Stimulated activated CD4-positive, alpha-beta T cell treated with anti-CD3 and anti-CD28 coated beads, TNF-alpha, amount 100 ng/mL, for 24 hours (primary cell): ENCODE measurements at places on chromosomes 16 and 17.

DNA sequence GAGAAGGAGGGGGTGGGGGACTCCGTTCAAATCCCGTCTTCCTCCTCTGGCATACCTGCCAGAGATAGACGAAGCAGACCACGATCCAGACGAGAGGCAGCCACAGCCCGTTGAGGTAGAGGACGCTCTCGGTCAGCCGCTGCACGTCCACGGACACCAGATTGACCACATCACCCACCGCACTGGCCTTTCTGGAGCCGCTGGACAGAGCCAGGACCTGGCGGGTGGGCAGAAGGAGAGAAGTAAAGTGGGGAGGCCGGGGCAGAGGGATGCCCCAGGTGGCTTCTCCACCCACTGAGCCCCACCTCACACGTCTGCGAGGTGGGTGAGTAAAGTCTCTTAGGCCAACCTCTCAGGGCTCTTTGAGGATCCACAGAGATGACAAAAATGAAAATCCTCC lies 25.3 kb downstream of the ABCC6 start:
- no peak for DNase-seq

GRCh38 chr17:8310601-8311123 lies 621 bp downstream of the ARHGEF15 start:
- no peak for DNase-seq

DNA sequence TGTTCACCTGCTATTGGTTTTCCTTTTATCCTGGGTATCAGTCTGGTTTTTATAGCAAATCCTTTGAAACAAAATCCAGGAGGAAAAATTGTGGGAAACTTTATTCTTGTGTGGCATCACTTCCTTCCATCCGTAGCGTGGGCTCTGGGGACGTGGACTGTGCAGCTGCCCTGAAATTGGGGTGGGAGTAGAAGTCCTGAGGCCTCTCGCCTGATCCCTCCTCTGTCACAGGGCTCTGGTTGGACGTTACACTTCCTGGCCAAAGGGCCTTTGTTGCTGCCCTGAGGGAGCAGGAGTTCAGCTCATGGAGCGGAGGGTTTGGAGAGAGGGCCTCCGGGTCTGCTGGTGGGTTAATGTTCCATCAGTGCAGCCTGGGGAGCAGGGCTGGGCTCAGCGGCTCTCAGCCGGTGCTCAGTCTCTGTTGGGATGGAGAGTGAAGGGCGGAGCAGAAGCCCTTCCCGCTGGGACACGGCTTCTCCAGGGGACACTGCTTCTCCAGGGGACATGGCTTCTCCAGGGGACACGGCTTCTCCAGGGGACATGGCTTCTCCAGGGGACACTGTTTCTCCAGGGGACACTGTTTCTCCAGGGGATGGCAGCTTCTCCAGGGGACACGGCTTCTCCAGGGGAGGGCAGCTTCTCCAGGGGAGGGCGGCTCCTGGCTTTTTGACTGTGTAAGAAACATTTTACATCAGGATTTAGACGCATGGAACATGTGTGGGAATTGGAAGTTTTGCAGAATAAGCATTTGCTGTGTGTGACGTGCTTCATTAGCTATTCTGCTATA lies 15.2 kb upstream of the RPL13 start:
- DNase-seq: no peak

- DNase-seq: no peak
Observed at GRCh38 chr16:15440852-15441251, 6.5 kb downstream of the BMERB1 start.

- DNase-seq: no peak
Observed at GRCh38 chr16:57578521-57579360, 36.3 kb downstream of the ADGRG5 start.

DNA sequence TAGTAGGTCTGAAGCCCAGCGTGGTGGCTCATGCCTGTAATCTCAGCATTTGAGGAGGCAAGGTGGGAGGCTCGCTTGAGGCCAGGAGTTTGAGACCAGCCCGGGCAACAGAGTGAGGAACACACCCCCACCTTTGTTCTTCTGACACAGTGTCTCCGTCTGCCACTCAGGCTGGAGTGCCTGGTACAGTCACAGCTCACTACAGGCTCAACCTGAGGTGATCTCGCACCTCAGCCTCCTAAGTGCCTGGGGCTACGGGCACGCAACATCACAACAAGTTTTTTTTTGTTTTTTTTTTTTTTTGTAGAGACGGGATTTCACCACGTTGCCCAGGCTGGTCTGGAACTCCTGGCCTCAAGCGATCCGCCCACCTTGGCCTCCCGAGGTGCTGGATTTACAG lies 6.7 kb upstream of the TLCD3A start:
- no peak for DNase-seq
